ENCODE measurements at places on chromosomes 4 and X.

- no peak for DNase-seq
Measured at GRCh38 chrX:140091125-140091886, 126.0 kb upstream of the CXorf66 start.

GRCh38 chr4:21304540-21304887 is 604.3 kb downstream of the PACRGL start:
- no peak for DNase-seq

DNA sequence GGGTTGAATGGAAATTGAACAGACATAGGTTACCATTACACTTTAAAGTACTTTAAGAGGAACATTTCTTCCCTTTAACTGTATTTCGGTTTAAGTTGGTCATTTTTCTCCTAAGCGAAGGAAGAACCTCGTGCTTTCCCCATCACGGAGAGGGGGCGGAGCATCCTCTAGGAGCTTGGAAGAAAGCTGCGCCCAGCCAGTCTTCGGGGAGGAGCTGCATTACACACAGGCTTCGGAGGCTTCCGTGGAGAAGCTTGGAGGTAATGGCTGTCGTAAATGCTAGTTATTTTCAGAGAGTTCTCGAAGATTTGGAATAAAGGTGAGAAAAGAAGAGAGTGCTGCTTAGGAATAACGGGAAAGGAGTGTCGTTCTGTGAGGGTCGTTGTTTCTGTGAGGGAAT is at the start of gene PWWP3B:
TSS of gene PWWP3B (plus strand) at position 199 of the 400 bp plus-strand sequence. CDS start 37,128 bp downstream, outside the sequence.
- no peak for DNase-seq

DNA sequence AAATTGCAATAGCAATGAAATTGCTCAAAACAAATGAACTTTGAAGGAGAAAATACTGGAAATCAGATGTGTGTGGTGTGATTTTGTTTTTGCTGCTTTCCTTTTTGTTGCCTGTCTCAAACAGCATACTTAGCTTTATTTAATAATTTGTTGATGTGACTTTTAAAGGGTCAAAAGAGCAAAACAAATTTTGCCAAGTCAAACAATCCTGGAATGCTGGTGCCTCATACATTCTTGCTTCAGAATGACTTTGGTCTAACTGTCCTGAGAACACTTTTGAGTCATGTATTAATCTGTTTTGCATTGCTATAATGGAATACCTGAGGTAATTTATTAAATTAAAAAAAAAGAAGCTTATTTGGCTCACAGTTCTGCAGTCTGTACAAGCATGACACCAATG is 3.4 kb downstream of the PF4V1 start:
- DNase-seq, result peak; percentile 23

DNA sequence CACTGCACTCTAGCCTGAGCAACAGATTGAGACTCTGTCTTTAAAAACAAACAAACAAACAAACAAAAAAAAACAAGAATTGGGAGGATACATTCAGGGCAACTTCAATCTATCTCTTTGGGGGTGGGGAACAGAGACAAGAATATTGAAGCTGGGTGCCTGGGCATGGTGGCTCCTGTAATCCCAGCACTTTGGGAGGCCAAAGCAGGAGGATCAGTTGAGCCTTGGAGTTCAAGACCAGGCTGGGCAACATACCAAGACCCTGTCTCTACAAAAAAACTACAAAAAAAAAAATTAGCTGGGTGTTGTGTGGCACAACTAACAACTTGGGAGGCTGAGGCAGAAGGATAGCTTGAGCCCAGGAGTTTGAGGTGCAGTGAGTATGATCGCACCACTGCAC is 1.2 kb downstream of the LETM1 start:
- DNase-seq, result no peak

- DNase-seq, result no peak
Measured at GRCh38 chrX:69524781-69525363, 20.7 kb downstream of the NALF2 start.

All from ELR (cell line).